Aortic smooth muscle cell (primary cell): ENCODE measurements at places on chromosomes 4 and X. TPM values are rescaled to one million over a fixed set of nuclear protein-coding genes. Genes with fewer than 3 reads are reported as not detected.

Gene FAM9A
- not detected in 2 replicates for total RNA-seq

Gene CCNB3
- 0.12 and 0.26 TPM in 2 replicates for total RNA-seq

Gene ZNF674
- 4.0 and 4.2 TPM in 2 replicates for total RNA-seq

Gene NMU
- total RNA-seq: not detected in 2 replicates

Gene MAGEA10
- not detected in 2 replicates for total RNA-seq

Gene PWWP3B
- under 0.01 and 0.06 TPM in 2 replicates for total RNA-seq

Gene PLK4
- 7.0 and 15.7 TPM in 2 replicates for total RNA-seq

Gene KIF4A
- total RNA-seq: 11.4 and 16.4 TPM in 2 replicates

Gene PLXNA3
- 20.3 and 22.1 TPM in 2 replicates for total RNA-seq

Gene BST1
- 15.4 and 19.7 TPM in 2 replicates for total RNA-seq

Gene DUX4
- total RNA-seq: not detected in 2 replicates

Gene H2BW2
- not detected in 2 replicates for total RNA-seq

Gene TMPRSS11E
- total RNA-seq: not detected in 2 replicates

Gene KANTR
- 5.5 and 7.0 TPM in 2 replicates for total RNA-seq

Gene MAGEB6B
- not detected in 2 replicates for total RNA-seq

Gene CXorf51B
- total RNA-seq: not detected in 2 replicates

Gene PAPSS1
- 58.5 and 74.7 TPM in 2 replicates for total RNA-seq

Gene STPG2
- 0.06 and 0.13 TPM in 2 replicates for total RNA-seq

Gene HTN1
- total RNA-seq: not detected in 2 replicates

Gene XAGE2
- total RNA-seq: not detected in 2 replicates

Gene ADGRL3
- total RNA-seq: 0.06 and 3.0 TPM in 2 replicates
